ENCODE measurements at places on chromosomes 6 and 20.

DNA sequence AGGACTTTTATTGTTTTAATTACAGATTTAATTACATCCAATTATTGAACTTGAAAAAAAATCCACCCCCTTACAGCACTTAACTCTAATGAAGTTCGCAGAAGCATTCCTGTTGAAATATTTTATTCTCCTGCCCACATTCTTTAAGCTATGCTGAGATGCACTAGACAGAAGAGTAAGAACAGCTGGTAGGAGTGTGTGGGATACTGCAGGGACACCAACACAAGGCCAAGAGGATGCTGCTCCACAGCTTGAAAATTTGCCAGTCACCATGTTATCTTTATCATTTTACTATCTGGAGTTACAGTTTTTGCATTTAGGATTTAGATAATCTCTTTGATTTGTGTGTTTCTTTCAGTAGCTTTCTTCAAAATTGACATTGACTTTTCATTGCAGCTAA lies 180.7 kb downstream of the EPHA7 start:
- DNase-seq = no peak

DNA sequence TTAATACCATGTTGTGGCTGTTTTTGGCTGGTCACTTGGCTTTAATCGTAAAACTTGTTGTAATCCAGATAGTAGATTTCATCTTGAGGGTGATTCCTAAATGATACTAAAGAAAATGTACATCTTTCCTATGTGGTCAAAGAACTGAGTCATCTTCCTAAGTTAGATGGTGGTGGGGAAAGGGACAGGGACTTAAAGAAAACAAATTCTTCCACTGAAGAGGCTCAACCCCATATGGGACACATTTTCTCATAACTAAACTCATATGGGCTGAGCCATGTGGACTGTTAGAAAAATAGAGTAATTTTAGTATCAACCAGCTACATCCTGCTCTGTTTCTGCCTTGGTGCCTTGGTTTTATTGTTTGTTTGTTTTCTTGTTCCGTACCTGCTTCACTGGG lies 155.8 kb downstream of the TSHZ2 start:
- no peak for DNase-seq

GRCh38 chr6:10723567-10723881 lies 654 bp downstream of the TMEM14C start:
- no peak for DNase-seq

DNA sequence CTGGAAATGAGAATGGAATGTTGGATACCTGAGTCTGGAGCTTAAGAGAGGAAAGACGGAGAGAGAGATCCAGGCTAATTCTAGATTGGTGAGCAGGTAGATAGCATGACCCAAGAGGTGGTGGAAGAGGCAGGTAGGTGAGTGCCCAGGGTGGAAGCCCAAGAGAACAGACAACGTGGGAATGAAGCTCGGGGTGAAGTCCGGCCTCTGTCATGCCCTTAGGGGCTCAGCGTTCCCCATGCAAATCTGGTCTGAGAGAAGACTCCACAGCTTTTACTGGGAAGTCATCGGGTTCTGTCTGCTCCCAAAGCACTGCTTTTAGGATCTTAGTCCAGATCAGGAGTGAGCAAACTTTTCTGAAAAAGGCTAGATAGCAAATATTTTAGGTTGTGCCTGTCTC lies 3.6 kb downstream of the NELFCD start:
- DNase-seq = no peak

DNA sequence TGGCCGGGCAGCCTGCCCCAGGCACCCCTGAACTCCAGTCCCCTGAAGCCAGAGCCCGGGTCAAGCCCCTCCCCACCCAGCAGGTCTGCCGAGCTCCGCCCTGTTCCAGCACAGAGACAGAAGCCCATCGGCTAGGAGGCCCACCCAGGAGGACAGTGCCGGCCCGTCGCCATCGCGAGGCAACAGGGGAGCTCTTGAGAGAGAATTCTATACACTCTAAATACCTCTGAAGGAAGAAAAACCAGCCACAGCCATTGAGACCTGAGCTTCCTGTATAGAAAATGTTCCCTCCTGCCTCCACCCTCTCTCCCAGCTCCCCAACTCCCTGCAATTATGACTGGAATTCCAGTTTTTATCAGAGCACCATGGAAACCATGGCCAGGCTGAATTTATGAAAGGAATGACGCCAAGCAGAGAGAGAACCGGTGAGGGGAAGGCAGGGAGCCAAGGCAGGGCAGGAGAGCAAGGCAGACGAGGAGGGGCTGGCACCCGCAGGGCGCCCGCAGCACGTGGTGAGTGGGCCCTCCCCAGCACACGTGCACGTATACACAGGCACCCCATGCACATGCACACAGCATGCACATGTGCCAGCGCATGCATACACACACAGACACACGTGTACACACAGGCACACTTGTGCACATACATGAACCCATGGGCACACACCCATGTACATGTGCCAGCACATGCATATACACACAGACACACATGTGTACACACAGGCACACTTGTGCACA lies 27.6 kb upstream of the MRGBP start:
- DNase-seq = no peak

DNA sequence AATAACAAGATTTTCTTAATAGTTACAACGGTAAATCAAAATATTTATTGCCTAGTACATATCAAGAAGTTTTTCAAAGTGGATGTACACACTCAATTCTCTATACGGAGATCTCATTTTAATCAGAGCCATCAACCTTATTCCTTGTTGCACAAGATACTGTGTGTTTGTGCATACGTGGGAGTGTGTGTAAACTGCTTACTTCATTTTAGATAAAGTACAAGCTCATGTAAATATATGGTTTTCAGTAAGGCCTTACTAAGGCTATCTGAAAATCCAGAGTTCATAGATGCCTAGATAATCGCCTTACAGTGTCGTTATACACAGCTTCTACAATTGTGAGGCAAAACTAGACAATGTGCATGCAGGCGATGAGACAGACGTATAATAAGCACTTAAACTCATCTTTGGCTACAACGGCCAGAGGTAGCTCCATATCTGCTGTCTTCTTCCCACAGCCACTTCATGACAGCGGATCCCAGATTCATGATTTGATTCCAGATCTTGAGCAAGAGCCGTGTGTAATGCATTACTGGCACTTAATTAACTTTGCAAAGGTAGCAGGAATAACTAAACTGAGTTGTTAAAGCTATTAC lies 2.5 kb downstream of the PERP start:
- no peak for DNase-seq

DNA sequence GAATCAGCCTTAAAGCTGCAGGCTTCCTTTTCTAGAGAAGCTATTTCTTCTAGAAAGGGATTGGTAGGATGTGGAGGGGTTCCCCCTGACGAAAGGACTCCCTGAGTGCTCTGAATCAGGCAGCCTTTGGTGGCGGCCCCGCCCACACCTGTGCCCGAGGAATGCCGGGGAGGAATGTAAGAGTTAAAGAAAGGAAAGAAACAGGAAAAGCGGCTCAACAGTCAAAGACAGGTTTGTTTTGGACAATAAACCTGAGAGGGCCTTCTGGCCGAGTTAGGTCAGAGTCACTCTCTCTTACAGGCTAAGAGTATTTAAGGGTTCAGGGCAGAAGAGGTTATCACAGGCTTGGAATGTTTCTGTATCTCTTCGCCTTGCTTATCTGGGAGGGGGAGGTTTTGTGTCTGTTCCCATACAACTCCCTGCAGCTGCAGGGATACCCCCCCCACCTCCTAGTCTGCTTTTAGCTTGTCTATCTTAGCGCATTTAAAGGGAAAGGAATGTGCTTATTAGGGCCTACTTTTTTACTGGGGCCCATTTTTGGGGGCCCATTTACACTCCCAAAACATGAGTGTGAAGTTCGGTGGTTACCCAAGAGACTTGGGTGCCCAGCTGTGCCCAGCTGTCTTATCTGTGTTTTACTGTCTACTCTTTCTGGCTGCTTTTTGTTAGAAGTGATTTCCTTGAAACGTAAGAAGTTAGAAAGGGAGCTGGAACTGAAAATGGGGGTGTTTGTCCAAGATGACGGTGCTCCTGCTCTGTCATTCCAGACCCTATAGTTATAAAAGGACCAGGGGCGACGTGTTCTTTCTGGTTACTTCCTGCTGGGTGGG lies 32.8 kb downstream of the DYNLT1 start:
- DNase-seq = no peak

DNA sequence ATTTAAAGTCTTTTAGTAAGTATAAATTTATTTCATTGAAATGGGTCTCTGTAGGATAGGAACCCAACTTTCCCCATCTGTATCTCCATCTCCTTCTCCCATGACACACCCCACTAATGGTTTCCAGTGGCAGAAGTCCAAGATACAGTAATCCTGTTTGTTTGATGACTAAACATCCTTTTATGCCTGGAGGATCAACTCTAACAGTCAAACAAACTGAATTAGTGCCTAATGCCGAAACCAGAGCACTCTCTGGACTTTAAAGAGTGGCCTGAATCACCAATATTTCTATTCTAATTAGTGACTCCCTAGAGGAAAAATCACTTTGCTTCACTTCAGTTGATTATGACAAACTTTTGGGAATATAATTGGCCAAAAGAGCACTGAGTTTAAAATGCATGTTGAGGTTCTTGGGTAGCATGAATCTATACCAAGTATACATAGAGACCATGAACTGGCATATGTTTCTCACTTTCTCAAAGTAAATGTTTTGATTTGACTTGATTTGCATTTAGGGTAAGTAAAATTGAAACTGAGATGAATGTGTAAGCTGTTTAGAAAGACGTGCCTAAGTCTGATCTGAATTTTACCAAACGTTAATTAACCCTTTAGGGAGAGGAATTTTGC lies 776.4 kb upstream of the NRSN1 start:
- no peak for DNase-seq

GRCh38 chr6:49328051-49328744 lies 134.9 kb downstream of the MMUT start:
- DNase-seq = no peak

- no peak for DNase-seq
Measured at GRCh38 chr6:44128020-44128917, 915 bp downstream of the TMEM63B start.

DNA sequence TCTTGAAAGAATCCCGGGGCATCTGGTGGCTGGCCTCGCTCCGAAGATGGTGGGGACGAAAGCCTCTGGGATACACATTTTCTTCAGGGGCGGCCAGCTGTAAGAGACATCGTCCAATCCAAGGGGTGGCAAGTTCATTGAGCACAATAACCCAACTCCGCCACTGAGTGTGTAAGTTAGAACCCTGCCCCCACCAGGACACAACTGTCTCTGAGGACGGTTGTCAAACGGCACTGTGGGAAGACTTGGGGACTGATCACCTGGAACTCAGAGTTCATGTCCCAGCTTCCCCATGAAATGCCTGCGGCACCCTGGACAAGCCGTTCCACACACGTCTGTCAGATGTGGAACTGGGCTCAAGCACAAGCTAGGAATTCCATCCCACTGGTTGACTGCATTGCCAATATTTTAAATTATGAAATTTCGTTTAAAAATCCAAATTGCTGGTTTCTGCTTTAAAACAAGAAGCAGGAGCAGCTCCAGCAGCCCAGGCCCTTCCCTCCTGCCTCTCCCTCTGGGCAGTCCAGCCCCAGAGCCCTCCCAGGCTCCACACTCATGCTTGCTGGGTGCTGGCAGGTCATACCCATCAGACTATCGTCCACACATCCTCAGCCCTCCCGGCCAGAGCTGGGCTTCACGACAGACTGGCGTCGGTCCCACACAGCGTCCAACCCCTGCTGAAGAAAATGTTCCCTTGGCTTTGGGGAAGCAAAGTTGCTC lies 80.9 kb upstream of the AFDN start:
- no peak for DNase-seq

DNA sequence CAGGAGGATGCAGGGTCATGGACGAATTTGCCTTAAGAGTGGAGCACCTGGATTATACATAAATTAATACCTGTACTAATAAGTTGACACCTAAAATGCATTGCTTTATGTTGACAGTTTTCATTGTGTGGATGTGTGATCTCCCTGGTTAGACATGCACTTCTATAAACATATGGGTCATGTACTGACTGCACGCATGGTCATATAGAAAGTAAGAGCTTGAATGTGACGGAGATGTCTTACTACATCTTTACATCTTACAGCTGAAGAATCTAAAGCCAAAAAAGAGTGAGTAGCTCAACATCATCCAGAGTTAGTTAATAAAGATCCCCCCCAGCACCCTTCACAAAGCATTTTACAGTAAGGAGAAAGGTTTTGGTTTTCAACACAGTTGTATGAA lies 408.4 kb upstream of the JARID2 start:
- DNase-seq = no peak

GRCh38 chr6:34315780-34316179 lies 67.0 kb upstream of the SMIM29 start:
- DNase-seq = peak; percentile 37

DNA sequence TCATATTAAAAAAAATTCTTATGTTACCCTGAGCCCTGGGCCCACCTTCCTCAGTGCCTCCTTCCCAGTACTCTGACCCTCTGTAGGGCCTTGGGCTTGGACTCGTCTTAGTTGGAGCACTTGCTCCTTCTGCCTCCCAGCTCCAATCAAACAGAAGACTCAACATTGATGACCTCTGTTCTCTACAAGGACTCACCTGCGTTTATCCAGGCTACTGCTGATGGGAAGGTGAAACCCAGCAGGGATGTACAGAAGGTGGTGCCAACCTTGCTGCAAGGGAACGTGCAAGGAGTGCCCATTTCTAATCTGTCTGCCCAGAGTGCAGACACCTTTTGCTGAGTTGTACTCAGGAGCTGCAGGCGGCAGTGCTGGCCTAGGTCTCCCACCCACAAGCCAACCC lies 38.9 kb downstream of the FYN start:
- no peak for DNase-seq

DNA sequence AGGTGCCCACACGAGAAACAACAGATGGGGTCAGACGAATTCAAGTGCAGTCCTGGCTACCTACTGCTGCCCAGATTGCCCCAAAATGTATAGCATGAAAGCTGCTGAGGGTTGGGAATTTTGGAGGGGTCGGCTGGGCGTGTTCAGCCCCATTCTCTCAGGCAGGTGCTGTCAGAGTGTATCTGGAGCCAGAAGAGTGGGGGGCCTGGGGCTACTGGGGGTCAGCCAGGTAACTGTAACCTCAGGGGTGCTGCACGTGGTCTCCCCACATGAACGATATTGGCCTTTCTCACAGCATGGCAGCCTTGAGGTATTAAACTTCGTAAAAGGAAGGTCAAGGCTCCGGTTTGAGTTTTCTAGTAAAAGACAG lies 14.6 kb downstream of the SYNDIG1 start:
- no peak for DNase-seq

GRCh38 chr6:45587229-45588060 lies 209.7 kb upstream of the SUPT3H start:
- no peak for DNase-seq

GRCh38 chr6:48087448-48087847 lies 23.5 kb downstream of the PTCHD4 start:
- no peak for DNase-seq

DNA sequence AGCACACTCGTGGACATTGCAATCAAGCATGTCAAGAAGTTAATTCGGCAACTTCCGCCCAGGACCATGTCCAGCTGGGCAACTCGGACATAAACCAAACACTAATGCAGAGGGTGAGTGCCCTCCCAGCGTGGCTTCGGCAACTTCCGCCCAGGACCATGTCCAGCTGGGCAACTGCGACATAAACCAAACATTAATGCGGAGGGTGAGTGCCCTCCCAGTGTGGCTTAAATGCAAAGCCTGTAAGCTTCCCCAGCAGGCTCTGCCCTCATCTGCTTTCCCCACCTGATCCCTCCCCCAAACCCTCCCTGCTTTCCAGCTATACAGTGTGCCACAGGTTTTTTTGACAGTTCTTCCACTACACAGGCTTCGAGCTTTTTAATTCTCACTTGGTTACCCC lies 143.4 kb downstream of the PXDC1 start:
- no peak for DNase-seq
